OCI-M1 (cell line): ENCODE measurements at places on chromosomes 6 and 20.

- no peak for DNase-seq
Measured at GRCh38 chr6:112300896-112301295, 46.2 kb upstream of the RFPL4B start.

GRCh38 chr20:1656844-1657243, 735 bp downstream of the SIRPG start:
- DNase-seq = no peak

- no peak for DNase-seq
Measured at GRCh38 chr6:108544606-108545005, 16.1 kb upstream of the FOXO3 start.

DNA sequence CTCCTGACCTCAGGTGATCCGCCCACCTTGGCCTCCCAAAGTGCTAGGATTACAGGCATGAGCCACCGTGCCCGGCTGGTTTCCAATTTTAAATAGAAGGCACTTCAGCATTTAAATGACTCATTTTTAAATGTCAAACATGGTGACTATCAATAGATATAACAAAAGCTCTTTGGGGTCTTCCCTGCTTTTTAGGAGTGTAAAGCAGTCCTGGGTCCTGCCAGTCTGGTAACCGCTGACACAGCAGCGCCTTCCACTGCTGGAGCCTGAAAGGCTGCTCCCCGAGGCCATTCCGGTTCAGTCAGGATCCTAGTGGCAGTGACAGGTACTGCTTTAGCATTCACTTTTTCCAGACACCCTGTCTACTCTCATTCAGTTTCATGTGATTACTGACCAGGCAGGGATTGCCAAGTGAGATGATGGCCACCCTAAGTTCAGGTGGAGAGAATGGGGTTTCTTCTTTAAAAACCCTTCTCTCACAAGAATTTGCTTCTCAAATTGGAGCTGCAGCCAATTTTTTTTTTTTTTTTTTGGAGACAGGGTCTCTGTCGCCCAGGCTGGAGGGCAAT, 5.1 kb downstream of the DIDO1 start:
- peak; percentile 69 for DNase-seq

DNA sequence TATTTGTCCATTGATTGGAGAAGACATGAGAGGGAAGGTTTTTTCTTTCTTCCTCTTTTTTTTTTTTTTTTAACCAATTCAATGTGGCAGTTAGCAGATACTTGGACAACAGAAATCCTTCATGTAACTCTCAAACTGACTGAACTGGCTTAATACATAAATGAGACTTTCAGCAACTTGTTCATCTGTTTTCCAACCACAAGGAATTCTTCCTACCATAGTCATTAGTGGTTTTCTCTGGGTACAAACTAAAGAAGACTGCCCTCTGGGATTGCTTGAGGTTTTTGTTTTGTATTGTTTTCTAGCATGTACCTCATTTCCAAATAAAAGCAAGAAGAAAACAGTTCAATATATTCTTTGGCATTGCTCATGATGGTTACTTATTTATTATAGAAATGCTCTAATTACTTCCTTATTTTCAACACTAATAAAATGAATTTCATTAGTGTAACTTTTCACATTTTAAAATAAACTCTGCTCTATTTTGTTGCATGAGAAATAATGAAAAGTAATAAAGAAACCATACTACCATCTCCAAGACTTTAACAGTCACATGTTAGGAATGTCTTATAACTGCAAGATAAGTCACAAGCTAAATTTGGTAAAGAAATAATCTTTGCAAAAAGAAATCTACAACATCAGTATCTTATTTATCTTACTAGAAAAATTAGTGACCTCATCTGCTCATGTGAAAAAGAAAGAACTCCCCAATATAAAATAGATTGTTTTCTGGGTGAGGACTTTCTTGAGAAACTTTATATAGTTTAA, 52.0 kb downstream of the ME1 start:
- peak; percentile 12 for DNase-seq
